NCI-H510A (cell line): ENCODE measurements at places on chromosomes 6 and 20.

DNA sequence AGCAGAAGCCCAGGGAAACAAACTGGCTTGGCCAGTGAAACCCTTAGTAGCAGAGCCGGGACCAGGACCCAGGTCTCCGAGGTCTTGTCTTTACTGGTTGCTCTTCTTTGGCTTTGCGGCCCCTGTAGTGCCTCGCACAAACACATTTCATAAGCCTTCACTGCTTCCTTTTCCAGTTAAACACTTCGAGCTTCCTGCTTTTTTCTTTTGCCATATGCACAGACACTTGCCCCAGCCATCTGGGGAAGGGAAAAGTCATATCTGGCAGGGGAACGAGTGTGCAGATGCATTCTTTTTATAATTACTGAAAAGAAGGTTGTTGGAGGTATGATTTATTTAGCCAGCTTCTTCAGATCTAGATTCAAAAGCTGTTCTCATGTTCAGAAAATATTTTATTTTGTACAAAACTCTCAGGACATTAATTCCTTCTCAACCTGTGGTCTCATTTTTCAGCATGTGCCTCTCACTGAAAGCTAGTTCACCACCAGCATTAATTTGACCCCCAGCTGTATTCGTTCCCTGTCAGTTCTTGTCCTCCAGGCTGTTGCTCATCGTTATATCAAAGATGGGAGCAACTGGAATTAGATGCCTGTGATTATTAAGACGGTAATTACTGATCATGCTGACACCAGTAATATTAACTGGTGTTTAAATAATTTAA lies 19.2 kb downstream of the KLHL32 start:
- no peak for DNase-seq

GRCh38 chr20:53321596-53321995 lies 272.0 kb downstream of the ZNF217 start:
- no peak for DNase-seq

GRCh38 chr6:24494821-24495795 lies at the start of gene ALDH5A1:
TSS of gene ALDH5A1 (plus strand) at chr6:24494969. CDS start at chr6:24494997, 28 bp downstream.
- peak; percentile 64 for DNase-seq

DNA sequence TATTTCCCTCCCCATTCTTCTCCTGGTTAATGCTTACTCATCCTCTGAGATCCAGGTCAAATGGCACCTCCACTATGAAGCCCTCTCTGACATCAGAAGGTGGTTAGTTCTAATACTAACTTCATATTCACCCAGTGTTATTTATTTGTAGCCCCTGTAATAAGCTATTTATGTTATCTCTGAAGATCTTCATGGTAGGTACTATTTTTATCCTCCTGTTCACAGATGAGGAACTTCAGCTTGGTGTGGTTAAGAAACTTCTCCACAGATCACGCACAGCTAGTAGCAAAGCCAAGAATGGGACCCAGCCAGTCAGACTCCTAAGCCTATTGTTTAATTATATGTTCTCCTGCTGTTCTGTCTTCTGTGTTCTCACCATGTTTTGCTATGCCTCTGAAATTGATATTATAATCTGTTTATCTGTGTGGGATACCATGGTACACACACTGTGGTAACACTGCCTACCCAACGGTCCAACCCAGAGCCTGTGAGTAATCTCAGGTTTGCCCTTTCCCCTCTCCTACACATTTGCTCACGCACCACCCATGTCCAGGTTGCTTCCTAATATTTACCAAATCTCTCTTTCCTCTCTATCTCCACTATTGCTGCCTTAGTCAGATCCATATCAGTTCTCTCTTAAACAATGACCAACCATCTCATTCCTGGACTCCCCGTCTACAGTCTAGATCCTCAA lies 98.4 kb downstream of the IPCEF1 start:
- no peak for DNase-seq

GRCh38 chr6:1215023-1215422 lies 96.9 kb upstream of the FOXQ1 start:
- DNase-seq = no peak

GRCh38 chr6:93819189-93819588 lies 399.8 kb upstream of the EPHA7 start:
- no peak for DNase-seq

DNA sequence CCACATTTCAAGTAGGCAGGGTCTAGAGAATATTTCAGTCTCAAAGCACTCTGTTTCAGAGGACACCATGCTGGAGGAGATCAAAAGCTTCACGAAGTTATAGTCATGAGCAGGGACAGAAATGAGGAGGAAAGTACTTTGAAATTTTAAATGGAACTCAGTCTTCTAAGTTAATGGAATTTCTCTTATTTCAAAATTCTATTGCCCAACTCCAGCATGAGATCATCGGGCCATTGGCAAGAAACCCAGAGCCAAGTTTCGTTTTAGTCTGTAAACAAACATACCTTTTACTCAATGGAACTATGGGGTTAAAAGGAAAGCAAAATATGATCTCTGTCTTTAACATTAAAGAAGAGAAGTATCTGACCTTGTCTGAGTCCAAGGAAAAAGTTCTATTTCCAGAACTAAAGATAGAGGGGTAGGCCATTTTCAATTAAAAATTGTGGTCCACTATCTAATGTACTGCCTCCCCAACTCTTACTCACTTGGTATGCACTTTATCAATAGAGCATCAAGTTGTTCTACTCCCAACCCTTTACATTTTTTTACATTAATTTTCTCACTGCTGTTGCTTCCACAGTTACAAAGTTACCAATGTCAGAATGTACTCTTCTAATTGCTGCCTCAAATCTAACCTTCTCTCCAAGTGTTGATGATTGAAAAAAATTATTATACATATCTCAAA lies 235.3 kb upstream of the NRSN1 start:
- DNase-seq = no peak

GRCh38 chr6:33779290-33779689 lies 9.6 kb downstream of the LEMD2 start:
- no peak for DNase-seq

GRCh38 chr20:19423900-19424620 lies 211.6 kb downstream of the SLC24A3 start:
- DNase-seq = no peak

GRCh38 chr6:166957087-166957804 lies 896 bp upstream of the RNASET2 start:
- peak; percentile 26 for DNase-seq

- no peak for DNase-seq
Measured at GRCh38 chr6:106118835-106119431, 32.8 kb downstream of the PRDM1 start.

- DNase-seq = no peak
Measured at GRCh38 chr6:112488238-112488637, 141.1 kb downstream of the RFPL4B start.

DNA sequence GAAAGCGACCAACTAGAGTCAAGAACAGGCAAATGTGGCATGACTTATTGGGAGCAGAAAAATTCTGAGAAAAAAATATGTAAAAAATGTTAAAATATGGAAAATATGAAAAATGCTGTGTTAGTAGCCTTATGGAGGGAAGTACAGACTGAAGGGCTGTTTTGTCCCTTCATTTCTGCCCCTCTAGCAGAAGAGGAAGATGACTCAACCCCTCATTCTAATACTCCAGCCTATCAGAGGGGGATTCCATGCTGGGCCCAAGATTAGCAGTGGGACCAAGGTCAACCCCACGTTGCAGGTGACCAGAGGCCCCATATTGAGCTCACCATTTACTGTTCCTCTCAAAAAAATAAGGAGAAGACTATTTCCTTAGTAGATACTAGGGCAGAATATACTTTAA lies 8.4 kb downstream of the MUC21 start:
- DNase-seq = no peak

DNA sequence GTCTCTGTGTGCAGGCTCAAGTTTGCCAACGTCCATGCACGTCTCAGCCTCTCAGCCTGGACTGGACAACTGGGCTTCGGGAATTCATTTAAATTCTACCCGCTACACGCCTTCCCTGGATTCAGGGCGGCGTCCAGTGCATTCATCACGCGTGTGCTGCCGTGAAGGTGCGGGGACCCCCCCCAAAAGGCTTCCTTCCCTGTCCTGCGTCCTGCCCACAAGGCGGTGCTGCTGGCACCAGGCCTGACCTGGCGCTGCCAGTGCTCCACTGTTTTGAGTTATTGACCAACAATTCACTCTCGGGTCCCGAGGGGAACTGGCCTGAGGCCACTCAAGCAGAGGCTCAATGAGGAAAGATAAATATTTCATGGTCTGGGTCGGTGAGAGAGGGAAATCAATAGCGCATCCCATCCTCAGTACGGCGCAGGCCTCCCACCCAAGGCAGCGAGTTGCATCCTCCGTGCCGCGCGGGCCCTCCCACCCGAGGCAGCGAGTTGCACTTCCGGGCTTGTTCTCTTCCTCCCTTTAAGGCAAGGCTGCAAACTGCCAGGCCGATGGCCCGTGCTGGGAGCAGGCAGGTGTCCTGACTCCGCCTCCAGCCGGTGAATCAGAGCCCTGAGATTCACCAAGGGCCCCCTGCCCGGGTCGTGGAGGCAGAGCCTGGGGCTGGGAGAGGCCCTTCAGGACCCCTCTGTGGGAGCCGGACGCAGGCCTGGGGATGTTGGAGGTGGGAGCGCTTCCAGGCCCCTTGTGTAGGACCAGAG lies 22.8 kb upstream of the BHLHE23 start:
- no peak for DNase-seq

- no peak for DNase-seq
Measured at GRCh38 chr6:128723667-128724066, 159.3 kb upstream of the LAMA2 start.

- no peak for DNase-seq
Measured at GRCh38 chr6:62089781-62090180, 196.2 kb downstream of the KHDRBS2 start.

DNA sequence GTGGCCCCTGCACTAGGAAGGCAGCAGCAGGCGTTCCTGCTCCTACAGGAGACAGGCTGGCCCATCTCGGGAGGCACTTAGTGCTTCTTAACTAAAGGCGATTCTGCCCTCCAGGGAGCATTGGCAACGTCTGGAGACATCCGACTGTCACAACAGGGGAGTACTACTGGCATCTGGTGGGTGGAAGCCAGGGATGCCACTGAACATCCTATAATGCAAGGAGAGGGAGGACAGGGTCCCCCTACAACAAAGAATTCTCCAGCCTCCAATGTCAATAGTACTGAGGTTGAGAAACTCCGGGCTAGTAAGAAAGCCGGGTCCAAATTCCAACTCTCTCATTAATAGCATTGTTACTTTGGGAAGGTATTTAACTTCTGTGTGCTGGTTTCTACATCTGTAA lies 119.4 kb upstream of the ARMC2 start:
- DNase-seq = no peak

GRCh38 chr20:14232650-14233049 lies 104.8 kb downstream of the FLRT3 start:
- DNase-seq = no peak

GRCh38 chr6:47276377-47276776 lies 33.3 kb downstream of the TNFRSF21 start:
- DNase-seq = no peak

GRCh38 chr6:6998194-6998569 lies 109.6 kb upstream of the RREB1 start:
- DNase-seq = no peak

GRCh38 chr20:45209924-45210323 lies 3.1 kb downstream of the SEMG1 start:
- DNase-seq = no peak

DNA sequence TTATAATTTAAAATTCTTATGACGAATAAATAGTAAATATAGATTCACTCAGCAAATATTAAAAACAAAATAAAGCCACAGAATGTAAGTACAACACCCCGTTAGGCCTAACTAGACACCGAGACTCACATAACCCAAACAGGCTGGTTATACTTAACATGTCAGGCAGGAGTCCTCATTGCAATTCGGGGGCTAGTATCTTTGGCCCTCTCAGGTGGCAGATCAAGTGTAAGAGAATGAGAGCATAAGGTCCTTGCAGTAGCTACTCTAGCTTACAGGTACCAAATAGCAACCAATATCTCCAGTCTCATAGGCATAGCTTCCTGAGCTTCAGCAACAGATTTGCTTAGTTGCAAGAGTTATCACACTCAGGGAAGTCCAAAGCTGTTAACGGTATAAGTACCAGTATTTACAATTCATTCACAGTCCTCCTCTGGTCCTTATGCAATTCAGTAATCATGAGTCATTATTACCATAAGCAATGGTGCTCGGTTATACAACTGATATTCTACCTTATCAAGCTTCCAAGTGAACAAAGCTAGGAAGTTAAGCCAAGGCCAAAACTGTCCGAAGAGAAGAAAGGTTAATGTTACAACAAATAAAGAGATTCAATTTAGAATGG lies 20.1 kb downstream of the REV3L start:
- no peak for DNase-seq

DNA sequence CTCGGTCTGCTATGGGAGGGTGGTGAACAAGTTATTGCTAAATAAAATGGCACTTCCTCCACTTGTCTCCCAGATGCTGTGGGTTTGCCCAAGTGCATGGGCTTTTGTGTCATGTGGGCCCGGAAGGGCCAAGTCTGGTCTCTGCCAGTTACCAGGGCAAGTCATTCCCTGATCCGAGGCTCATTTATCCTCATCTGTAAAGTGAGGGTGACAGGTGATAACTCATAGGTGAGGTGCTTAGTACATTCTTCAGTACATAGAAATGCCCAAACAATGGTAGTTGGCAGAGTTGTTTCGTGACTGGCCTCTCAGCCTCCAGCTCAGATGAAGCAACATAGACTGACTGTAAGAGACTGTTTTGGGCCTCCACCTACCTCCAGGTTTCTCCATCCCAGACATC lies 2.0 kb upstream of the MUCL3 start:
- no peak for DNase-seq

- no peak for DNase-seq
Measured at GRCh38 chr6:75349262-75349984, 64.8 kb upstream of the TMEM30A start.

DNA sequence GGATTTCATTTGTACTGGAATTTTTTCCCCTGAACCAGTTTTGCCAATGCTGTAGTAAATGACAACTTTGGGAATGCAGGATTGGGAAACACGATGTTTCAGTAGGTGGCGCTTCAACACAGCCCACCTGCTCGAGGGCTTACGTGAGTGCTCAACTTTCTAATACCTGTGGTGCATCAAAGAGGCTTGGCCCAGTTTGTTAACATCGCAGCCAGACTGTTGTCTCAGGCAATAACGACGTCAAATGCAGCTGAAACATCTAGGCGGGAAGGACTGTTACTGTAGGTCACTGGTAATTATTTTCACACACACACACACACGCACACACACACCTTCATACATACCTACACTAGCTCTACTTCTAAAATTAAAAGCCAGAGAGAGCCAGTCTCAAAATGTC lies 815.5 kb upstream of the SLC35B3 start:
- no peak for DNase-seq

GRCh38 chr20:23122796-23123655 lies 36.9 kb upstream of the CD93 start:
- DNase-seq = no peak

- no peak for DNase-seq
Measured at GRCh38 chr6:62265906-62266525, 20.0 kb downstream of the KHDRBS2 start.

- DNase-seq = no peak
Measured at GRCh38 chr20:21002486-21002885, 103.7 kb downstream of the LINC00237 start.

GRCh38 chr6:150254770-150255169 lies 111.9 kb downstream of the PPP1R14C start:
- no peak for DNase-seq
